ENCODE measurements at places on chromosomes 7 and 10. TPM values are rescaled to one million over a fixed set of nuclear protein-coding genes. Genes with fewer than 3 reads are reported as not detected.

The SPDYE6 gene
- total RNA-seq: not detected

The EMX2 gene
- 20.0 TPM for total RNA-seq

The ZNF117 gene
- total RNA-seq: 18.5 TPM

The TAS2R41 gene
- not detected for total RNA-seq

The SSBP1 gene
- 68.4 TPM for total RNA-seq

The VENTX gene
- total RNA-seq: 0.18 TPM

The STEAP4 gene
- 4.4 TPM for total RNA-seq

The AVPI1 gene
- 9.9 TPM for total RNA-seq

The MAP3K8 gene
- 10.8 TPM for total RNA-seq

The TRIM56 gene
- 16.9 TPM for total RNA-seq

The AKR1C8 gene
- 0.41 TPM for total RNA-seq

The NRG3 gene
- 6.1 TPM for total RNA-seq

The OAT gene
- 88.1 TPM for total RNA-seq

The LEP gene
- 0.70 TPM for total RNA-seq

The SCART1 gene
- total RNA-seq: 4.5 TPM

The SHOC2 gene
- 48.0 TPM for total RNA-seq

The ASIC3 gene
- total RNA-seq: 0.76 TPM

The RBAK gene
- total RNA-seq: 13.4 TPM

The TSPAN12 gene
- 146 TPM for total RNA-seq

The CUZD1 gene
- 0.29 TPM for total RNA-seq

The SMKR1 gene
- 0.53 TPM for total RNA-seq

The AZGP1 gene
- total RNA-seq: 18.7 TPM

The CEP41 gene
- total RNA-seq: 14.7 TPM

The GRM8 gene
- 8.1 TPM for total RNA-seq

The HMX2 gene
- 0.99 TPM for total RNA-seq

The ZNF467 gene
- total RNA-seq: 20.4 TPM

The REEP3 gene
- 18.2 TPM for total RNA-seq

The GRID2IP gene
- total RNA-seq: 1.5 TPM

The ZNF853 gene
- total RNA-seq: 16.8 TPM

The TCERG1L gene
- total RNA-seq: 0.99 TPM

The POLD2 gene
- total RNA-seq: 77.7 TPM

The TMEM273 gene
- 5.5 TPM for total RNA-seq

The CYP3A7 gene
- total RNA-seq: 0.35 TPM

The GPR26 gene
- total RNA-seq: not detected

The PKD1L1 gene
- total RNA-seq: 0.58 TPM

The HOGA1 gene
- 26.2 TPM for total RNA-seq

The CROT gene
- 18.9 TPM for total RNA-seq

The PDE6C gene
- total RNA-seq: not detected

The LIPJ gene
- total RNA-seq: 0.23 TPM

The OR6B1 gene
- total RNA-seq: not detected

The LRMDA gene
- total RNA-seq: 22.6 TPM

The AGR2 gene
- 26.9 TPM for total RNA-seq

The HPSE2 gene
- total RNA-seq: 4.0 TPM

The ESYT2 gene
- total RNA-seq: 67.8 TPM

The NPC1L1 gene
- total RNA-seq: 1.2 TPM

The KNDC1 gene
- 8.3 TPM for total RNA-seq

The CCZ1B gene
- total RNA-seq: 54.7 TPM

All from metanephros (tissue), 2 donors.